ENCODE measurements at places on chromosomes 5 and 9.

GRCh38 chr5:112915831-112916230 lies 6.2 kb downstream of the REEP5 start:
- DNase-seq: no peak

- DNase-seq: no peak
Observed at GRCh38 chr9:116555556-116556155, 131.4 kb upstream of the TRIM32 start.

DNA sequence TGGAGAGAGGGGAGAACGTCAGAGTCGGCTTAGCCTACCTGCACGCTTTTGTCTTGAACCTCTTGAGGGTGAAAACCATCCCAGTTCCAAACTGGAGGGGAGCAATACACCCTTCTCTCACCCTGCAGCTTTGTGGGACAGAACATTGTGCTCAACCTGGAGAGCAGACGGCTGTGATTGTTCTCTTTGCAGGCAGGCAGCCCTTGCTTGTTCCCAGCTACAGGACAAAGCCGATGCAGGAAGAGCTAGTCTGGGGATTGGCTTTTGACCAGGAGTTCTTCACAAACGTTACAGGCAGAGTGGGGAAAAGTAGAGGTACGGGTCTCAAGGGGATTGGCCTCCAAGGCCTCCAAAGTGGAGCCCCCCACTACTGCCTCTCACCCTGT lies 33.9 kb upstream of the ARHGAP26 start:
- no peak for DNase-seq

GRCh38 chr5:67290655-67291054 lies 94.1 kb upstream of the CD180 start:
- DNase-seq: no peak

DNA sequence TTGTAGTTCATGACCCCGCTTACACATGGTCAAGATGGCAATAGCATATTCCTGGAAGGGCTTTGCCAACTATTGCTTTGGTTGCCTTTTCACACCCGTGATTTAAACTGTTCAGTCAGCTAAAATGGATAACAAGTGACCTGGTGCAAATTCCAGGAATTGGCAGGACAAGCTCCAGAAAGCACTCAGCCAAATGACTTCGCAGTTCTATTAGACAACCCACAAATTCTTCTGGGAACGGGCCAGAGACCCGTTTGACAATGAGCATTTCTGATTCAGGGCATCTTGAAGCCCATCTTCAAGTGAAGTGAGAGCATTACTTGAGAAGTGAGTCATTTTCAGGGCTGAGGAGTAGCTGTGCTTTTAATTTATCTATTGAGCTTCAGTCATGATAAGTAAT lies 165.0 kb downstream of the DROSHA start:
- no peak for DNase-seq
